ENCODE measurements at places on chromosomes 5 and 9.

DNA sequence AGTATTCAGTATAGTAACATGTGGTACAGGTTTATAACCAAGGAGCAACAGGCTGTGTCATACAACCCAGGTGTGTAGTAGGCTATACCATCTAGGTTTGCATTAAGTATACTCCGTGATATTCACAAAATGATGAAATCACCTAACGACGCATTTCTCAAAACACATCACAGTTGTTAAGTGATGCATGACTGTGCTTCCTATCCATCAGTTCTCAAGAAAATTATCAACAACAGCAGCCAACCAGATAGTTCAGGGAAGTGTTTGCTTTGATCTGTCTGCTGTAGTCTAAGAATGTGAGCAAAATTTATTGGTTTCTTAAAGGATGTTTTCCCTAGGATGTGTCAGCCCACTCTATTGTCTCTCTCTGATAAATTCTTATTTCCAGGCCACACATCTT lies 7.4 kb downstream of the ZBTB26 start:
- DNase-seq = peak; percentile 62

- no peak for DNase-seq
Observed at GRCh38 chr5:176491101-176491502, 42.9 kb downstream of the FAF2 start.

DNA sequence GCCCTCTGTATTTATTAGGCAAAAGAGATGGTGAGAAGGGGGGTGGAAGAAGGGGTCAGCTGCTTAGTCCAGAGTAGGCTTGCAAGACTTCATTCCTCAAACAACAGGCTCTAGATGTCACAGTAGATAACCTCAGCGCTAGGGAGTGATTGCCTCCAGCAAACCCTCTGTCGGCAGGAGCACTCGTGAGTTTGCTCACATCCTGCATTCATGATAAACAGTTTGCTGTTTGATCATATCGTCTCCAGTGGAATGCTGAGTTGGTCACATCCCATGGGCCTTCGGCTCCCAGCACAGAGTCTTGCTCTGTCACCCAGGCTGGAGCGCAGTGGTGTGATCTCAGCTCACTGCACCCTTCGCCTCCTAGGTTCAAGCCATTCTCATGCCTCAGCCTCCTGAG lies 3.6 kb downstream of the TTC23L start:
- no peak for DNase-seq

DNA sequence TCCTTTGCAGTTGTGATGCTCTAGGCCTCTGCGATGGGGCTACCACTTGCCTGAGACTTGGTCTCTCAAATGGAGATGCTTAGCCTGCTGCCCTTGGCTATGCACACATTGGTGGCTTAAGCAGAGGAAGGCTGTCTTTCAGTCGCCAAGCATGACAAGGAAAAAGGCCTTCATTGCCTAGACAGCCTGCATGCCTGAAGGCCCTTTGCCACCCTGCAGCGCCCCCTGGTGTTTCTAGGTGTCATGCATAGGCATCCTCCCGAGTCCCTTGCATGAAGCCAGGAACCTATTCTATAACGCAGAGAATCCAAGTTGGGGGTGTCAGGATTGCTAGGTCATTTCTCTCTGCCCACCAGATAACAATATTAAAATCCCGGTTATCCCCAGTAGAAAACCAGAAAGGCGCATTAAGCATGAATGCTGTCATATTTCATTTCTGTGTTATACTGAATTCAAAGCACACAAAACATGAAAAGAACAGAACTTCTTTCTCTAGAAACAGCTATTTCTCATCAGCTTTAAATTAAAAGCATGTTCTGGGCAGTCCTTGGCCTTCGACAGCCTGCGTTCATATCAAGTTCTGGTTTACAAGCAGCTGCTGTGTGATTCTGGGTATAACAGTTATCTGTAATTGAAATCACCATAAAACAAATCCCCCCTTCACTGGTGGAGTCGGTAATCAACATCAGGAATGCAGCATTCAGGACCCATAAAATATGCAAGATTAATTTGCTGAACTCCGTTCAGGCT lies 59.7 kb upstream of the TRPC7 start:
- peak; percentile 64 for DNase-seq

DNA sequence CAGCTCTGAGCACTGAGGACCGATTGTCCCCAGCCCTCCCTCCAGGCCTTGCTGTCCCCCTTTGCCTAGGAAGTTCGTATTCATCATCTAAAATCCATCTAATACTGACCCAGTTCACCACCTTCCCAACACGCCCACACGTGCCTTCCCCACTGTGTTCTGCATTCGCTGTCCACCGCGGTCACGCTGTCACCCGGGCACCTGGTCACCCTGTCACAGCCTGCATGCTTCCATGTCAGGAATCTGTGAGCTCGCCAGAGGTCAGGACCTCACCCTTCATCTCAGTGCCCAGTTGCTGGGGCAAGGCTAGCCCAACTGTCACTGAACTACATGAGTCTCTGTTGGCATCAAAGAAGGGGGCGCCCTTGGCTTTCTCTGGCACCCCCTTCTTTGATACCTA lies 82.9 kb upstream of the RUFY1 start:
- no peak for DNase-seq

GRCh38 chr5:38162625-38163024 lies 95.7 kb upstream of the EGFLAM start:
- no peak for DNase-seq

GRCh38 chr9:11338130-11338529 lies 725.3 kb upstream of the PTPRD start:
- DNase-seq = no peak

DNA sequence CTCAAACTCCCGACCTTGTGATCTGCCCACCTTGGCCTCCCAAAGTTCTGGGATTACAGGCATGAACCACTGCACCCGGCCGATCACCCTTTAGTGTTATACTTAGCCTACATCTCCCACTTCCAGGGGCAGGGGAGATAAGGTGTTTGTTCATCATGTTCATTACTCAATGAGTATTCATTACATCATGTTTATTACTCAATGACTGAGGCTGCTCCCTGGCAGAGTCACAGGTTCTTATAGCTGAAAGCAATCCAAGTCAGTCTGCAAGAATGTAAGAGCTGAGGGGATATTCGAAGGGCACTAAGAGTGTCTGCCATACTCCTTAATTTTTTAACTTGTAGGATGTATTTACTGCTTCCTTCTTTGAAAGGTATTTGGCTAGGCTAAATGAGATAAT lies 214.2 kb downstream of the SPATA31D1 start:
- DNase-seq = no peak

DNA sequence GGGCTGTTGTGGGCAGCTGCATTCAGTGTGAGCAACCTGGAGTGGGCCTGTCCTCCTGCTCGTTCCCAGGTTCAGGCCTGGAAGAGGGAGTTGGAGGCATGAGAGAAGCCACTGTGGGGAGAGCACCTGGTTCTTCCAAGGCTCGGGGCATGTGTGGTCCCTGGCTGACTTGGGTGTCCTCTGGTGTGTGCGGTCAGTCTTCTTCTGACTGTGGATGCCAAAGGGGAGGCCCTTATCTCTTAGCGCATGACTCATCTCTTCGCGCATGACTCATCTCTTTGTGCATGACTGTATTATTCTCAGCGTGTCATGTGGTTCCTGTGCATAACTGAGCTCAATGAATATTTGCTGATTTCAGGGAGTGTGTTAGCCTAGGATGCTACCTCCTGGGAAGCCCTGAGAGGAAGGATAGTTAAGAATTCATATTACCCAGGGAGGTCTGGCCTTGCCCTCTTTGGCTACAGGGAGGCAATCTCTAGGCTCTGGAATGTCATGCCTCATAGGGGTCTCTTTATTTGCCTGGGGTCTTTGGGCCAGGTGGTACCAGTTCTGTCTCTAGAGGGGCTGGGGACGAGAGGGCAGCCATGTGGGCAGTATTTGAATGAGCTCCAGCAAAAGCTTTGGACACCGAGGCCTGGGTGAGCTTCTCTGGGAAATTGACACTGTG lies 188.7 kb downstream of the HSPA4 start:
- no peak for DNase-seq

DNA sequence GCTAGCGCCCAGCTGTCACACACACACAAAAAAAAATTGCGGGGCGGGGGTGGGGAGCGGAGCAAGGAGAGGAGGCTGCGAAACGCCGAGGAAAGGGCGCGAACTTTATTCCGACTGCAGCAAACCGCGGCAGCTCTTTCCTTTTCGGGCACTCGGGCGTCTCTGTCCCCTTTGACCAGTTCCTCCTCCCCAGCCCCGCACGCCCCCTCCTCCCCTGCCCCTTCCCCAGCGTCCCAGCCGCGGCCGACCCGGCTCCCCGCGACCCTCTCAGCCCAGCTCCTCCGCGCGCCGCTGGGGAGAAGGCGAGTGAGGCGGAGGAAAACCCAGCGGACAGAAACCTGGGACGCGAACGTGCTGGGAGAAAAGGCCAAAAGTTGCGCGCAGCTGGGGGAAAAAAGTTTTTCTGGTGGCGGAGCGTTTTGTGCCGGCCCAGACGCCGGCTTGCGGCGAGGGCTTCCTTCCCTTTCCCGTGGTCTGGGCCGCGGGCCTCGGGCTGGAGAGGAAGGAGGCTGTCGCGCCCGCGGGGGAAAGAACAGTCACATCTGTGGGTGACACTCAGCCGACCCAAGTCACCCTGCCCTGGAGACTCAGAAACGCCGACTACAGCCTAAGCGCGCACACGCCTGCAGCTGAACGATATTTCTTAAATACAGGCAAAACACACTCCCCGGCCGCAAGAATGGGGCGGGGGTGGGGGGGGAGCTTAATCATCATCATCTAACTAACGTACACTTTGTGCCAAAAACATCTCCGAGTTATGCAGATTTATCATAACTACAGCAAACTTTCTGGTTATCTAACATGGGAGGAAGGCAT lies 1.1 kb upstream of the BNC2 start:
- no peak for DNase-seq

DNA sequence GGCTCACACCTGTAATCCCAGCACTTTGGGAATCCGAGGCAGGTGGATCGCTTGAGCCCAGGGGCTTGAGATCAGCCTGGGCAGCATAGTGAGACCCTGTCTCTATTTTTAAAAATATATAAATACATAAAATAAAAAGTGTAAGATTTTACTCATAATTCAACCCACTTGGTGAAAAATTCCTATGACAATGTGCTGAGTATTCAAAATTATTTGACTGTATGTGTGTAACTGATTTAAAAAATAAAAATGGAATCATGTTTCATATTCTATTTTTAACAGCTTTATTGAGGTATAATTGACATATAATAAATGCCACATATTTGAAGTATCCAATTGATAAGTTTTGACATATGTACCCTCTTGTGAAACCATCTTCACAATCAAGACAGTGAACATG lies 22.8 kb downstream of the GM2A start:
- DNase-seq = no peak

DNA sequence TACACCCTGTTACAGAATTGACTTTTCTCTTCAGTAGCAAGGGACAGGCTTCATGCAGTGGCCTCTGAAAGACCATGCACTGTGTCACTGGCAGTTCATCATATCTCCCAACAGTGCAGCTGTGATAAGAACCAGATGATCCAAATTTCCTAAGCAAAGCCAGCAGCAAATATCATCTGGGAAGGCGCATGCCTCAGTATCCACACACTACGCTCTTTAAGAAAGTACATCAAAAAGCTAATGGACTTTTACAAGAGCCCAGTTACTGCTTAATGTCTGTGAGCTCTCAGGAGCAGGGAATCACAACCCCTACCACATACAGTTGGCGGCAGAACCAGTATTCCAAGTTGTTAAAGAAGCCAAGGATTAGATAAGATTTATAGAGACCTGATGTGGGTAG lies 25.1 kb downstream of the ADAMTSL1 start:
- DNase-seq = no peak

DNA sequence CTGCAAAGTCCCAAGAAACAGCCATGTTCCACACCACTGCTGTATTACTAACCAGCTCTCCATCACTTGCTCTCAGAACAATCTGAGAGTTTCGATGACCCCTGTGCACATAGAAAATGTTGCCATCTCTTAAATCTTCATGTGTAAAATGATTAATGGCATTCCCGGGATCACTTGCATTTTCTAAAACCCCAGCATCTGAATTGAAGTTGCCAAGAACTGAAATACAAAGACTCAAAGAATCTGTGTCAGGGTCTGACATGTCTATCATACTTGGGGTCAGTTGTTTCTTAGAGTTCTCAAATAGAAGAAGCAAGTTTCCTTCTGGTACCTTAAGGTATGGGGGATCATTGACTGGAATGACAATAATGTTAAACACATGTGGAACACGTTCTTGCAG lies 115.1 kb downstream of the ESM1 start:
- DNase-seq = no peak

GRCh38 chr5:15995341-15996052 lies 184.1 kb downstream of the MARCHF11 start:
- peak; percentile 4 for DNase-seq

DNA sequence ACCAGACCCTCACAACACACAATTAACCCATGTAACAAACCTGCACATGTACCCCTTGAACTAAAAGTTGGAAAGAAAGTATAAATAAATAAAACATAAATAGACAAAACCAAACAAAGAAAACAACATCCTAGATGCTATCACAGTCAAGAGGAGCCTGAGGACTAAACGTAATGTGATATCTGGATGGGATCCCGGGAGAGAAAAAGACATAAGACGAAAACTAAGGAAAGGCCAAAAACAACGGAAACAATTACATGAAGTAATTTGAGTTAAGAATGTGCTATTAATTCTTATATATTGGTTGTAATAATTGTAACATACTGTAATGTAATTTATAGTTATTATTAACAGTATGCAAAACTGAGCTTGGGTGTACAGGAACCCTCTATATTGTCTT lies 793.9 kb downstream of the SEMA5A start:
- DNase-seq = no peak

GRCh38 chr9:73132034-73132776 lies 19.5 kb upstream of the ANXA1 start:
- peak; percentile 40 for DNase-seq

DNA sequence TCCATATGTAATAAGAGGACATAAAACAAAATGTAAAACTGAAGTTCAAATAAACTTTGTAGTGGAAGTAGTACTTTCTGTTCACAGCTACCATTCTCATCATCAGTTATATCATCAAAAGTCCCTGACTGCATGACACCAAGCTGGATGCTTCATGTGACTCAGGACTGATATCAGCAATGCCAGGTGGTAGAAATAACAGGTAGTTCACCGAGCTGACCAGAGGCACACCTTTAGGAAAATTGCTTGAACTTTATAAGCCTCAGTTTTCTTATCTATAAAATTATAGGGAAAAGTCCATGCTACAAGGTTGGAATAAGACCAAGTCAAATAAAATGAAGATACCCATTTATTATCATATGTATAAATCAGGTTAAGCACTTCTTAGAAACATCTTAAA lies 124.9 kb upstream of the PTGER4 start:
- DNase-seq = no peak

DNA sequence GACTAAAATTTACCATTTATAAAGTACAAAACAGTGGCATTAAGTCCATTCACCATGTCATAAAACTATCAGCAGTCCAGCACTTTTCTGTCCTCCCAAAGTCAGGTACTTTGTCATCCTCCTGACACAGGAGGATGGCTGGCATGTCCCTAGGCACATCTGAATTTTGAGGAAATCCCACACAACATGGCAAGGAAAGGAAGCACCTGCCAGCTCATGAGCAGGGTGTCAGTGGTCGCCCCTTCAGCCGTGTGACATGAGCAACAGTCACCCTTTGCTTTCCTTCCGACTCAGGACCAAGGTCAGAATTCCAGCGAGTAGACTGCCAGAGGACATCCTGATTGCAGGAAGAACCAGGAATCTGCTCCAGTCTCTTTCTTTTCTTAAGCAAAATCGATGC lies 77.1 kb downstream of the PPARGC1B start:
- DNase-seq = no peak

GRCh38 chr9:107351382-107352045 lies 68.4 kb downstream of the RAD23B start:
- DNase-seq = no peak
